ENCODE measurements at places on chromosomes 4 and X. TPM values are rescaled to one million over a fixed set of nuclear protein-coding genes. Genes with fewer than 3 reads are reported as not detected.

Gene GAGE12F
- not detected for polyA plus RNA-seq

Gene MAD2L1
- 8.0 TPM for polyA plus RNA-seq

Gene BTK
- 0.42 TPM for polyA plus RNA-seq

Gene C1QTNF7
- not detected for polyA plus RNA-seq

Gene IL2RG
- polyA plus RNA-seq: 0.26 TPM

Gene SPANXD
- not detected for polyA plus RNA-seq

Gene UGT2B17
- polyA plus RNA-seq: 0.05 TPM

Gene IQCM
- not detected for polyA plus RNA-seq

Data from keratinocyte (primary cell).